H1 (cell line): ENCODE measurements at places on chromosomes 3 and 15. TPM values are rescaled to one million over a fixed set of nuclear protein-coding genes. Genes with fewer than 3 reads are reported as not detected.

DNA sequence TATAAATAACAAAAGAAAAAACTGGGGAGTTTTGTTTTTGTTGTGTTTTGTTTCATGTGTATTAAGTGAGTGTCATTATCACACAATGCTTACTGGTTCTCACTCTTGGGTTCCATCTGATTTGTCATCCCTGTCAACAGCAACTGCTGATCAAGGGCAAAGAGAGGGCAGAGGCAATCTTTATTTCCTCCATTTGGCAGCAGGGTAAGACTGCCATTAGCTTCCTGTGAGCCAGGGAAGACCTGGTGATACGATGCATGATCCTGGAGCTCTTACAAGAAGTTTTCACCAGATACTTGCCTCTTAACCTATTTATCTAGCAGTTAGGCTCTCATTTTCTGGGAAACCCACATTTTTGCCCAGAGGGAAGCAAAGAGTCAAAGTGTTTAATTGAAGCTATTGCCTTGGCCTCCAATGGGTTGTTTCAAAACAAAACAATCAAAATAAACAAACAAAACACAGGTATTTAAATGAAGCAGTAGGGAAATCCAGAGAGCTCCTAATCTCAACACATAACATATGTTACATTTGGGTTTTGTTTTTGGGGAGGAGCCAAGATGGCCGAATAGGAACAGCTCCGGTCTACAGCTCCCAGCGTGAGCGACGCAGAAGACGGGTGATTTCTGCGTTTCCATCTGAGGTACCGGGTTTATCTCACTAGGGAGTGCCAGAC is 529.8 kb downstream of the MAGI1 start:
- no peak for DNase-seq

DNA sequence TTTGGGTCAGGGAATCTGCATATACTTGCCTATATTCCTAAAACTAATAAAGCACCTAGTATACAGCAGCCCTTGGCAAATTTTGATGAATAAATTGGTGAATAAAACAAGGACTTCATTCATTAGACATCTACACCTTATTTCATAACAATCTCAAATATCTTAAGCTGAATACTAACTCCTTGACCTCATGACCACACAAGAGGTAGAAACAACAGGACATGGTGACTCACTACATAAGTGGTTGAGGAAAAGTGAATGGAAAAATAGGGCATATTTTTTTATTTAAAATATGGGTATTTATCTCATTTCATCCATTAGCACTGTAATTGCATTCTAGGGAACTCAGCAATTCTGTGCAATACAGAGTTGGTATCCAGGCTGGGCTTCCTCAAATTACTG is 7.8 kb upstream of the STAC start:
- no peak for DNase-seq

Gene CD80
- polyA plus RNA-seq: 0.03 and 0.11 TPM in 2 replicates

Gene GOLGA6L1
- polyA plus RNA-seq: not detected in 2 replicates

DNA sequence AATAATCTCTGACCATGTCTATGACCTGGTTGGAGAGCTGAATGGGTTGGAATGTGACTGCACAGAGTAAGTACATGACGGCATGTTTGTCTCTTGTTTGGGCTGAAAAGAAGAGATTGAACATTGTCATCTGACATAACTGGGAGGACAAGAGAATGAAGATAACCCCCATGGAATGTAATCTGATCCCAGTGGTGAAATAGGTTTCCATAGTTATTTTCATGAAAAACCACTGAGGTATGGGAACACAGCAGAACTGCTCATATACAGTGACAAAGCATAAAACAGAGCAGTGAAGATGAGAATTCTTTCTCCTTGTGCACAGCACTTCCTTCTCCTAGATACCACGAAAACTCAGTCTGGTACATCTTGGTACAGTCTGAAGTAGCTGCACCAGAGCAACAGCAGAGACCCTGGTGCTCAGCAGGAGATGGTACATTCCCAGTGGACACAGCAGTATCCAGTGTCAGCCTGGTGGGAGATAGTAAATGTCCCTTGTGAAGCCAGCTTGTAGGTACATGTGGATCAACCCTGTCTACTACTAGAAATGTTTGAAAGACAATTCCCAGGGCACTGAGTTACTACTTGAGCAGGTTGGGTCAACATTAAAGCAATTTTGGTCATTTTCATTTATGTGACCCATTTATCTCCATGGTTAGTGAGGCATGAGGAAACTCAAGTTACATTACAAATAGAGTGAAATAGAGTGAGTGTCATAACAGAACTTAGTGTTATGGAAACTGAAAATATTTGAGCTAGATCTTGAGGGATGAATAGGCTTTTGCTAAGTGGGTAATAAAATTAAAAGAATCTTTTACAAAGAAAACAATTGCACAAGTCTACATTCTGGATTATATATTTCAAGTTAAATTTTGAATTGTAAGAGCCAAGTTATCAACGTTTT is 178.3 kb downstream of the SUCNR1 start:
- DNase-seq: no peak

- no peak for DNase-seq
These were observed 81.6 kb downstream of the GABRB3 start for GRCh38 chr15:26691249-26691648.

DNA sequence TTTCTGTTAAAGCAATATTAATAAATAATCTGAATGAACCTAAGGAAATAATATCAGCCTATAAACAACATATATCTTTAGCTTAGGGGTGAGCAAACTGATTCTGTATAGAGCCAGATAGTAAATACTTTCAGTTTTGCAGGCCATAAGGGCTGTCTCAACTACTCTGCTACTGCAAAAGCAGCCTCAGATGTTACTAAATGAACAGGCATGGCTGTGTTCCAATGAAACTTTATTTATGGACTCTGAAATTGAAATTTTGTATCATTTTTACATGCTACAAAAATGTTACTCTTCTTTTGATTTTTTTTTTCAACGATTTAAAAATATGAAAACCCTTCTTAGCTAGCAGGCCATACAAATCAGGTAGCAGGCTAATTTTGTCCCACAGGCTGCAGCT is 212.8 kb upstream of the PRICKLE2 start:
- DNase-seq: no peak

- DNase-seq: no peak
These were observed 462.0 kb upstream of the ATP11B start for GRCh38 chr3:182331341-182331740.

DNA sequence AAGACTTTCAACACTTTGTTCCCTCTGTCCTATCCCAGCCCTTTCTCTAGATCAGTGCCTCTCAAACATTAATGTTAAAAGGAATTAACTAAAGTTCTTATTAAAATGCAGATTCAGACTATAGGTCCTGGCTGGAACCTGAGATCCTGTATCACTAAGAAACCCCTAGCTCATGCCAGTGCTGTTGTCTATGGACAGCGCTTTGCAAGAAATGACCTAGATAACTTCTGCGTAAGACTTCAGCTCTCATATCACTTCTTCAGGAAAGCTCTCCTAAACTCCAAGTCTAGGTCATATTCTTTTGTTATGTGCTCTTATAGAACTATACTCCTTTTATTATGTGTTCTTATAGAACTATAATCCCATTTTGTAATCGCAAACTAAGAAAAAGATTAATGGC is 67.8 kb upstream of the CDIN1 start:
- no peak for DNase-seq

DNA sequence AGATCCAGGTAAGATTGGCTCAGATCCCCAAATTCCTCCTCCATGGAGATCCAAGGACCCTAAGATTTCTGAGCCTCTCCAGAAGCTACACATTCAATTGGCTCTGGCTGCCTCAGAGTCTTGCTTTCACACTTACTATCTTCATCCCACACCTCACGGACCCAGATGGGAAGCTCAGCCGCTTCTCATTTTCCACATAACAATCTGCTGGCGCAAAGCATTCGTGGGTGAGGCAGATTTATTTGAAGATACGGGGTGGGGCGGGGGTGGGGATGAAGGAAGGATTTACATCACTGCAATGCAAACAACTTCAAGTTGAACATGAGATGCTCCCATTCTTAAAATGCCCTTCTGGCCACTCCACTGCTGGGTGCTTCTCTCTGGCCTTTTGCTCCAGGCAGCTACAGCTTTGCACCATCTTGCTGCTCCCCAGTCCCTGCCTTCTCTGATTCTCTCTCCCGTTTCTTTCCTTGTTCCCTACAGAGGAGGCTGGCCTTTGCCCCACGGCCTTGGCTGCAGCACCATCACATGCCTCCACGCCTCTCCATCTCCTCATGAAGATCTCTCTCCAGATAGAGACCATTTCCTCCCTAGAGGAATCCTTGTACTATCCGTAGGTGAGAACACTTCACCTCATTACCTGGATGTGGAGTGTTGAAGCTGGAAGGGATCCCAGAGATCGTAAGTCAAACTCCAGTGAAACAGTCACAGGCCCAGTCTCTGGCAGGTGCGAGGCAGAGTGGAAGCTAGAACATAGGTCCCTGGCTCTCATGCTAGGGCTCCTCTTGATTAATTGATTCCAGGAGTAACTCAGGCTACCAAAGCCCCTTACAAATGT is 175.9 kb downstream of the RPLP1 start:
- DNase-seq: no peak

Gene KIF15
- polyA plus RNA-seq: 2.3 and 4.2 TPM in 2 replicates

DNA sequence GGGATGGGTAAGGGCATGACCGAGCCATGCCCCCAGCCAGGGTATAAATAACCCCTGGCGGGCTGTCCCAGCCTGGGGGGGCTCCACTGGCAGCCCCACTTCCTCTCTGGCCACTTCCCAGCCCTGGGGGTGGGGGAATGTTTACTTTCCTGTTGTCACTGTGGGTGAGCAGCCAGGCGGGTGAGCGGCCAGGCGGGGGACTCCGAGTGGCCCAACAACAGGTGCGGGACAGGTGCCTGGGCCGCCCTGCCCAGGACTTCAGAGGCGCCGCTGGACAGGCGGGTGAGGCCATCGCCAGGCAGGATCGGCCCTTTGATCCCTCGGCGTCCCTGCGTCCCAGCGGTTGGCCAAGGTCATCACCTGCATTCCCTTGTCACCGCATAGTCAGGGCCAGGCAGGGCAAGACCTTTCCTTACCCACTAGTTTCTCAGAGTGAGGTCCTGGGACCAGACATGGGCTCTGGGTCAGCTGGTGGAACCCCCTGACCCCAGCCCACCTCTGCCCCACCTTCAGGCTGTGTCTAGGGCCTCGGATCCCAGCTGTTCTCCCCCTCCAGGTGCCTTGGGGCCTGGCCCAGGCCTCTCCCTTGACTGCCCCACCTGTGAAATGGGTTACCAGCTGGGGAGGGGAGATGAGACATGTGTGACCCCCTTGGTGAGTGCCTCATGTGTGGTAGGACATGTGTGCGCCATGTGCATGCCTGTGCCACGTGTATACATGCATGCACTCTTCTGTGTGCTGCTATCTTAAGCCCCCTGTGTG is 16.6 kb downstream of the SEMA3F start:
- DNase-seq: no peak

Gene DLL4
- 0.22 and 0.23 TPM in 2 replicates for polyA plus RNA-seq

GRCh38 chr15:25169318-25169717 is 214.5 kb downstream of the SNRPN start:
- no peak for DNase-seq

GRCh38 chr15:69099941-69100340 is 60.5 kb upstream of the GLCE start:
- no peak for DNase-seq

Gene PP2D1
- not detected in 2 replicates for polyA plus RNA-seq

Gene HDAC11
- polyA plus RNA-seq: 6.8 and 7.7 TPM in 2 replicates

DNA sequence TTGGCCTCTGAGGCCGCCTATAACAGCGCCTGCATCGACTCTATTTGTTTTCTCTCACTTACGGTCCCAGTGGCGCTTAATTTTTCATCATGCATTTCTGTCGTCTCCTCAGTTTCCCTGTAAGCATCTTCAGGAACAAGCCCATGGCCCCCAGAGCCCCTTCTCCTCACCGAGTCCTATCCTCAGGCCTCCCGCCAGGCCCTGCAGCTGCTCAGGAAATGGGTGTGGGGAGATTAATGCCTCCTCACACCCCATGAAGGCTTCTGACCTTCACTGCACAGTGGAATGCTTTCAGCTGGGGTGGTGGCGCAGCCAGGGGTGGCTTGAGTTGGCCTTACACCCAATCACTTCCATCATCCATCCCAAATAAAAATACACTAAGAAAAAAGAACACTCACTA is 260.4 kb downstream of the FAM43A start:
- no peak for DNase-seq
